ENCODE measurements at places on chromosomes 7 and 10.

GRCh38 chr7:50416527-50417182 lies 33.5 kb downstream of the FIGNL1 start:
- no peak for DNase-seq

DNA sequence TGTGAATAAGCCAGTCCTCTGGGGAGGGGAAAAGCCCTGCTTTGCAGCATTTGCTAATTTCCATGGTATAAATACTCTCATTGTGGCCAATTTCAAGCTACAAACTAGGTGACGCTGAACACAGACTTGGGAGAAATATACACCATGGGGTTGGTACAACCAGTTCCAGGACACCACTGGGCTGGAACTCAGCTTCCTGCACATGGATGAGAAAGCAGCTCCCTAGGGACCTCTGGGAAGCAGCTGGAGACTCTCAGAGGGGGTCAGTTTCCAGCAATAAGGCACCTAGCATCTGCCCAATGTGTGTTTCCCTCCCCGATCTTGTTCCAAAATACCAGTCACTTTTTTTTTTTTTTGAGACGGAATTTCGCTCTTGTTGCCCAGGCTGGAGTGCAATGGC lies 56.8 kb upstream of the WDR11 start:
- no peak for DNase-seq

DNA sequence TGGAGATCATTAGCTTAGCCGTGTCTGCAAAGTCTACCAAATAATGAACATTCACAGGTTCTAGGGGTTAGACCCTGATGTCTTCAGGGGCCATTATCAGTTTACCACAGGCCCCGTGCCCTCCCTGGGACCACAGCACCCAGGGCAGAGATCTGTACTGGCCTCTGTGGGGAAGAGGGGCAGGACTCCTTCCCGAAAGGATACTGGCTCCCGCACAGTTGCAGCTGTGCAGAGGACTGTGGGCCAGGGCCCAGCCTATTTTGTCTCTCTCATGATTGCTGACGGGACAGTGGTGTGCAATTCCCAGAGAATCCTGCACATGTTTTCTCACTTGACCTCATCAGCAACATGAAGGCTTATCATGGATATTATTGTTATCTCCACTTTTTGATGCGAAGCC lies 243.9 kb downstream of the GLRX3 start:
- no peak for DNase-seq

GRCh38 chr7:84512055-84512454 lies 317.5 kb upstream of the SEMA3A start:
- no peak for DNase-seq

All from EL (cell line).